Muscle of arm (tissue), 14 donors: ENCODE measurements at places on chromosomes 2 and 18. TPM values are rescaled to one million over a fixed set of nuclear protein-coding genes. Genes with fewer than 3 reads are reported as not detected.

GRCh38 chr18:13259701-13260100, 41.1 kb downstream of the LDLRAD4 start:
- no peak for DNase-seq

GRCh38 chr2:235553696-235554100, 59.9 kb downstream of the AGAP1 start:
- no peak for DNase-seq

- DNase-seq, result no peak
These were observed 60.4 kb downstream of the RHOB start for GRCh38 chr2:20507166-20507692.

- no peak for DNase-seq
These were observed 119.5 kb upstream of the ZFP36L2 start for GRCh38 chr2:43345872-43346271.

GRCh38 chr2:40967451-40967850, 515.6 kb upstream of the SLC8A1 start:
- no peak for DNase-seq

GRCh38 chr2:104856086-104856972, 2.4 kb downstream of the POU3F3 start:
- no peak for DNase-seq

GRCh38 chr18:8699948-8700347, 5.4 kb upstream of the MTCL1 start:
- no peak for DNase-seq

DNA sequence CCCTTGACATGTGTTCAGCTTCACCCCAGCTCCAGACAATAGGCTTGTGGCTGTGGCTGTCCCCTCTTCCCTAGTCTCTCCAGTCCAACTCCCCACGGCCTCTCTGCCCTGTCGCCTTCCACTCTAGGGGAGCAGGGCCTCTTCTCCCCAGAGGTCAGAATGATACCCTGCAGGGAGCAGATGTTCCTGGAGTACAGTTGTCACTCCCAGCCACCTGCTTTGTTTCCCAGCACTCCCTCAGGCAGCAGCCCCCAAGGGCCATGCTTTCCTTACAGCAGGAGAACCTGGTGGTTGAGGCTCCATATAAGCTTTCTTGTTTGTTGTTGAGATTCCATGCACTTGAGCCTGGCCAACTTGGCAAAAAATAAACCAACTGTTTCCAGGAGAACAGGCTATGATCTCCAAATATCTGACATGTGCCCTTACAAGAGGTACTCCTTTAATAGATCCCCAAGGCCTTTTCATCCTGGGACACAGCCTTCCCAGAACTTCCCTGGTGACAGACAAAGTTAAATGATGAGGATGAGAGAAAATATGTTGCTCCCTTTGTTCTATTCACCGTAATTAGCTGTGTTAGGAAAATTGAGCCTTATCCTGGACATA, 45.1 kb downstream of the DPYSL5 start:
- no peak for DNase-seq

- no peak for DNase-seq
These were observed 64.3 kb downstream of the NFATC1 start for GRCh38 chr18:79459946-79460480.

- DNase-seq, result no peak
These were observed 105.2 kb upstream of the ID2 start for GRCh38 chr2:8576525-8577167.

GRCh38 chr2:56227811-56228210, 44.0 kb downstream of the CCDC85A start:
- no peak for DNase-seq

DNA sequence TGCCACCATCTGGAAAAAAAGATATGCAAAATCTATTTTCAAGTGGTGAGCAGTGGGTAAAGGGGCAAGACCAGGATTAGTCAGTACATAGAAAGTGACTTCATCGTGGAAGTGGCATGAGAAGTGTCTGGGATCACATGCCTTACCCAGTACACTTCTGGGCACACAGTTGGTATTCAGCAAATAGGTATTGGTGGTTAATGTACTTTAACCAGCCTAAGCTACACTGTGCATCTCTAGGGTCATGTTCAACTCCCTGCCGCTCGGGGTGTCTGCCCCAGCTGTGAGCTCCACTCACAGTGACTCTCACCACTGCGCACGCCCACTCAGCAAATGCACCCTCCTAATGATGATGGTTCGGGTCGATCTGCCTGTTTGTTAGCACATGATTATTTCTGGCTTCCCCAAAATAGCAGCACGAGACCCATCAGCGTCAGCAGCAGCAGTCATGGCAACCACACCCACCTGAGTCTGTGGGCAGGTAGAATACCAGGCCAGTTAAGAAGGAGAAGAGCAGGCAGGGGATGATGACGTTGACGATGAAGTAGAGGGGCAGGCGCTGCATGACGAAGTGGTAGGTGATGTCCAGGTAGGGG, 11.1 kb downstream of the CHRNA1 start:
- DNase-seq, result no peak

GRCh38 chr2:241080405-241081189, 21.5 kb downstream of the MTERF4 start:
- no peak for DNase-seq

DNA sequence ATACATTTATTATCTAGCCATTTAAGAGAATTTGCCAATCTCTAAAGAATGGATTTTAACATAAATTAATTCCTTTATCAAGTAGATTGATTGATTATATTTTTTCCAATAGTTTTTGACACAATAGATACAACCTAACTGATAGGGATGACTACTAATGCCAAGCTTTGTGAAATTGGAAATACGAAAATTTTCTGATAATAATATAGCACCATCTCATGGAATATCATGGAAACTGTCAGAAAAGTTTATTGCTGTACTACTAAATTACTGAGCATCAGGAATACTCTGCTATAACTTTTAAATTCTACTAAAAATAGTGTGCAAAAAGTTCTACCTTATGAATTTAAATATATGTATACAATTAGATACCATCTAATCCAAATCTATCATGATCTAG, 101.8 kb upstream of the MAP2 start:
- DNase-seq, result no peak

DNA sequence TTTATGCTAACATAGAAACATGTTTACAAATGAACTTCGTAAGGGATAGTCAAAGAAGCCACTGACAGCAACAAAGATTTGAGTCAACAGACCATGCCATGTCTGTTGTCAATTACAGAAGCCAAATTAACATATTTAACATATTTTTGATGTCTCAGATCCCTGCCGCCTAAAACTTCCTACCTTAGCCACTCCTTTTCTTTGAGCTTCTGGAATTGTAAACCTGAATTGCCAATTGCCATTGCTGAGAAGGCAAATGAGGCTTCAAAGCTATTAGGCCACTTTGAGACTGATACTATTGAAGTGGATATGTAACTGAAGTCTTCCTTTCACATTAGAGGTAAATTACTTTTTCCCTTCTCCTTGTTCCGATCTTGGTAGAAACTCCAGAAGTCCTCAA, 66.0 kb upstream of the DSEL start:
- DNase-seq, result no peak

- DNase-seq, result no peak
These were observed 1.3 kb downstream of the ADI1 start for GRCh38 chr2:3517948-3518495.

DNA sequence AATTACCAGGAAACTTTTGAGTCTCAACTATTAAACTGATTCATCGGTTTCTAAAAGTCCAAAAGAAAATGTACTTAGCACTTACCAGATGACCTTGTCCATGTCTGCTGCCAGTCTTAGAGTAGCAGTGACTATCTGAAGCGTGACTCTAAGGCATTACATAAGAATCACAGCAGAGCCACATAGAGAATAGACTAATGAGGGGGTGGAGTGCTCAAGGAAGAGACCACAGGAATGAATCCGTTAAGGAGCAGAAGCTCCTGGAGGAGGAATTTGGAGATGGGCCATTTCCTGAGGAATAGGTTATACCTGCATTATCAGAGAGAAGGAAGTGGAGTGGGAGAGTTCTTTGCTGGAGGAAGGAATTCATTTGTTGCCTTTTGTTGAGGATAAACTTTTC, 116.0 kb downstream of the MAP3K20 start:
- no peak for DNase-seq

DNA sequence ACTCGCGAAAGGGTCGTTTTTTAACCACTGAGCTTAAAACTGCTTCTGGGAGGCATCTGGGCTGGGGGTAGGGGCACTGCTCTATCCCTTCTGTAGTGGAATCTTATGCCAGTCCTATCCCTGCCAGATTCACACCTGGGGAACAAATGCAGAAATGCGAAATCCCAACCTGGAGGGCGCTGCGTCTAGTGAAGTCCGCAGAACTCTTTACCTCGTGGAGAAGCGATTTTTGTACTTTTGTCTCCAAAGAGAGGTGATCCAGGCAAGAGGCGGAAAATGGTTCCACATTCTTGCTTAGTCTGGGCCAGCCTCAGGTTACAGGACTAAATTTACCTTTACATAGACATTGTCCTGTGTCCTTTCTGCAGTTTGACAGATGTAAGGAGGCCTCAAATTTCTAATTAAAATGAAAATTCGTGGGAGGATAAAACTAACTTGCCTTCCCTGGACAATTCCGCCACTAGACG, 10.4 kb downstream of the TBR1 start:
- DNase-seq, result no peak

DNA sequence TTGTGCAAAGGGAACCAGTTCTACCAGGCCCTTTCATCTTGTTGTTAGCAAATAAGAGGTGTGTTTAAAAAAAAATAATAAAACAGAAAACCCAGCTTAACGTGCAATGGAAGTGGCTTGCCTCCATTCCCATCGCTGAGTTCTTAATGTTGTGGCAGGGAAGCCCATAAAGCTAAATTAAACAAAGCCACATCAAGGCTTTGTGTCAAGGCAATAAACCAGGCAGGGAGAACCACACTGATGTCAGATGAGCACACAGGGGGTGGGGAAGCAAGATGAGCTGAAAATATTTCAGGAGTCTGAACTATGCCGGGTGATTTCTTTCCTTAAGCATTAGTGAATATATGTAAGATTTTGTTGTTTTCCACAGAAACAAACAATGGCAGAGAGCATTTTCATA, 73.5 kb downstream of the PHLPP1 start:
- no peak for DNase-seq

DNA sequence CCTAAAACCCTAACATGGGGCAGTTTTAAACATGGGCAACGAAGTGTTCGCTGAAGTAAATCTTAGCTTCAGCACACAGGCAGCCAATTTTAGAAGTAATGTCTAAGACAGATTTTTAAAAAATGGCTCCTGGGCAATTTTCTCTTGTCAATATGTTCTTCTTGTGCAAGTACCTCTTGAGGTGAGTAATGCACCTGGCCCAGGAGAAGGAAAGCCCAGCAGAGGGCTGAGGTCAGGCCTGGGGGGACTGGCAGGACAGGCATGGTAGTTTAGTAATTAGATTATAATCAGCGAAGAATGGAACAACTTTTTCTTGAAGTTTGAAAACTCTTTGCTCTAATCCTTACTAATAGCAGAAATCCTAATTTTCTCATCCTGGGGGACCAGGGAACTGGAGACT, 77.6 kb downstream of the SPRED2 start:
- no peak for DNase-seq

DNA sequence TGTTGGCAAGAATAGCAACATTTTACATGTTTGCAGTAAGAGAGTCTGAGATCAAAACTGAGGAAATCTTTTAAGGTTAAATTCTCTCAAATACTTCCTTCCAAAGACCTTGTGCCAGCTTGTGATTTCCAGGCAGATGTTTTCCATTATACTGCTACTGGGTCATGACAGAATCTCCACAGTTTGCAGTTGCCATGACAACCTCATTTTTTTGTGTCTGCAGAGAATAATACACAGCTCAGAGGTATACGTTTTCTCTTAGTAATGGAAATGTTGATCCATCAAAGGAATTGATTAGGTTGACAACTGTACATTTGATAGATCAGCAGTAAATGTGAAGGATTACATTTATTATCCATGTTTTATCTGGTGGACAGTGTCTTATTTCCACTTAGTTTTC, 29.1 kb upstream of the CSRNP3 start:
- peak; percentile 83 for DNase-seq

GRCh38 chr18:73124175-73124574, 256.4 kb upstream of the NETO1 start:
- no peak for DNase-seq

GRCh38 chr2:109260886-109261700, 132.1 kb downstream of the SH3RF3 start:
- DNase-seq, result no peak

DNA sequence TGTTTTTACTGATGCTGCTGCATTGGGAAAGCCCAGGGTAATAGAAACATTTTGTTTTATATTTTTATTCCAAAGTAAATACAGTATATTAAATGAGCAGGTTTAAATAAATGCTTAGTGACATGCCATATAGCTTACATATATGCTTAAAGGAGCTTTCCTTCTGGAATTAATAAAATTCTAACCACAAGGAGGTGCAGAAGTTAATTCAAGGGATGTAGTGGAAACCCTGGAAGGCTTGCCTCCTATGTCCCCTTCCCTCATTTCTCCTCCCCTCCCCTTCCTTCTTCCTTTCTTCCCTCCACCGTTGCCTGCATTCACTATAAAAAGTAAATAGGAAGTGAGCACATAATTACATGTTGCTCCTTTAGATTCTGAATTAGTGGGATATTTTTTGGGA, 96.3 kb downstream of the UBE2E3 start:
- DNase-seq, result no peak

DNA sequence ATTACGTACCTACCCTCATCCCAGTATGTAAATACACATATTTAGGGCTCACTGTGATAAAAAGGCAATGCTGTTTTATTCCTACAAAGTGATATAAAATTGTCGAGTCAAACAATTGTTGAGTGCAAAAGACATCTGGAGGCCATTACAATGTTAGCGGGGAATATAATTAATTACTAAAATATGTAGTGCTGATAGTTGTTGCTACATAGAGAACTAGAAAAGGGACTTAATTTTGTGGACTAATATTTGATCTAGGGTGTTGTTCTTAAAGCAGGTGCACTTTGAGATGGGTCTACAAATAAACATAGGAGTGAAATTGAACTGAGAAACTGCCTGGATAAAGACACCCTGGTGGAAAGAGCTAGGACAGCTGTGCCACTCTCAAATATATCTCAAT, 300.1 kb downstream of the NOL4 start:
- no peak for DNase-seq

- no peak for DNase-seq
These were observed 111.7 kb downstream of the PIEZO2 start for GRCh38 chr18:11037533-11038240.

GRCh38 chr18:50863840-50864375, 15.0 kb upstream of the ME2 start:
- DNase-seq, result no peak

COPS9 gene
- polyA plus RNA-seq, result 73.9 TPM

TMEM185B gene
- polyA plus RNA-seq, result 16.0 TPM

RUFY4 gene
- polyA plus RNA-seq, result 0.30 TPM

DSG3 gene
- 0.14 TPM for polyA plus RNA-seq

AKAIN1 gene
- polyA plus RNA-seq, result not detected

MDH1B gene
- 0.95 TPM for polyA plus RNA-seq

ZC3H15 gene
- 97.1 TPM for polyA plus RNA-seq

FIGN gene
- polyA plus RNA-seq, result 3.3 TPM

RGPD3 gene
- polyA plus RNA-seq, result 0.09 TPM

ANKRD53 gene
- 1.5 TPM for polyA plus RNA-seq

ABCG8 gene
- polyA plus RNA-seq, result 0.04 TPM

EVX2 gene
- polyA plus RNA-seq, result not detected
